Activated T-helper 1 cell treated with anti-CD3 and anti-CD28 coated beads, Interleukin-2, amount 50 U/mL, for 16 hours (primary cell): ENCODE measurements at places on chromosomes 5 and 9.

- no peak for DNase-seq
These were observed 72.7 kb upstream of the SLC25A48 start for GRCh38 chr5:135761746-135762145.

DNA sequence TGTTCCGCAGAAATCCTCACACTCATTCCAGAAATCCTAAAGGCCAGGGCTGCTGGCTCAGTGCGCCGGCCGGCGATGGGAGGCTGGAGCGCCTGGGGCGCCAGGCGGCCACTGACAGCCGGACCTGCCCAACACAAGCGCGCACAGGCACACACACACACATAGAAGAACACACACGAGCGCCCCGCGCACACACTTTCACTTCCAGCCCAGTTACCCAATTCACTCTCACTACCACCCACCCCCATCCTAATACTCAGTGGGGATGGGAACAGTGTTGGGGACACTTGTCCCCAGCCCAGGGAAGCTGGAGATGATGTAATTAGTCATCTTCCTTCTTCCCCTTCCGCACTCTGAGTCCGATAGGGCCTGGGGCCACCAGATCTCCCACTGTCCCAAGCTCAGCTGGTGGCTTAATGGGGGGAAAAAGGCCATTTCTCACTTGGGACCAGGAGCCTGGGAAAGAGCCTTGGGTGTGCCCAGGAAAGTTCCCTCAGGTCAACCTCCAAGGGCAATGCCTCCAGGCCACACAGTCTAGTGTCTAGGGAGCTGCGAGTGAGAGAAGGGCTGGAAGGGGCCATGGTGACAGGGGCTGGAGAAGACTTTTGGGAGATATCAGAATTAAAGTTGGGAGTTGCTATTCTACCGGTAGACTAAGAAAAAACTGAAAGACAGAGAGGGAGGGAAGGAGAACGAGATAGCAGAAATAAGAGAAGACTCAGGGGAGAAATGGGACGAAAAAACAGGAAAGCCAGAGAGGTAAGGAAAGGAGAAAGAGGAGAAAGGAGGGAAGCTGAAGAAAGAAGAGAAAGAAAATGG is 1.7 kb downstream of the EBF1 start:
- no peak for DNase-seq

DNA sequence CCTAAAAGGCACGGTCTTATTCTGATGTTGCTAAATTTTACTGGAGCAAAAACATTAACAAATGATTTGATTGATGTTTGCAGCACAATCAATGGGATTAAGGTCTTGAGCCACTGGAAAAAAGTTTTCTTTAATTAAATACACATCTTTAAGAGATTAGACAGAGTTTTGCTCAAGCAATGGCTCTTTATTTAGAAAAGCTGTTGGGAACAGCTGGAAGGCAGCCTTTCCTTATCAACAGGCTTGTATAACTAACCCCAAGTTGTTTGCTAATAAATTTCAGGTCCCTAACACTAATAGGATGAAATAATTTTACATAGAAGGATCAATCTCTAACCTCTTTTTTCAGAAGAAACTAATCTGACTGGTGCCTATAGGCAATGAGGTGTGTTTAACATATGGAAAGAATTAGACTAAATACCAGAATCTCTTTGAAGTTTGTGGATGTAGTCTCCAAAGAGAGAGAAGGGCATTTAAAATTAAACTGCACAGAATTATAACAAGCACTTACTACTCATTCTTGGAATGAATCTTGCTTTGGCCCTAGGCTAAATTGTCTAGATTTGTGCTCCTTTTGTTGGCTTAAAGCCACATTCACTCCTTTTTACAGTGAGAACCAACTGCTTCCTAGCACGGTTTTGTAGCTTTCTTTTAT is 67.3 kb upstream of the TNFAIP8 start:
- DNase-seq: no peak

- DNase-seq: no peak
These were observed 57.4 kb upstream of the RANBP6 start for GRCh38 chr9:6072865-6073264.

DNA sequence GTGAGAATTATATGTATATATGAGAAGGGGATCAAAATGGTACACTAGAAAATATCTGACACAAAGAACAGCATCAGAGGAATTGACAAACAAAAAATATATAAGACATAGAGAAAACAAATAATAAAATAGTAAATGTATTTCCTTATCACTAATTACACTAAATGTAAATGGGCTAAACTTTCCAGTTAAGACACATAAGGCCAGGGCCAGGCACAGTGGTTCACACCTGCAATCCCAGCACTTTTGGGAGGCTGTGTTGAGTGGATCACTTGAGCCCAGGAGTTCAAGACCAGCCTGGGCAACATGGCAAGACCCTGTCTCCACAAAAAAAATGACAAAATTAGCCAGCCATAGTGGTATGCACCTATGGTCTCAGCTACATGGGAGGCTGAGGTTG is 8.5 kb downstream of the FBXL17 start:
- no peak for DNase-seq

DNA sequence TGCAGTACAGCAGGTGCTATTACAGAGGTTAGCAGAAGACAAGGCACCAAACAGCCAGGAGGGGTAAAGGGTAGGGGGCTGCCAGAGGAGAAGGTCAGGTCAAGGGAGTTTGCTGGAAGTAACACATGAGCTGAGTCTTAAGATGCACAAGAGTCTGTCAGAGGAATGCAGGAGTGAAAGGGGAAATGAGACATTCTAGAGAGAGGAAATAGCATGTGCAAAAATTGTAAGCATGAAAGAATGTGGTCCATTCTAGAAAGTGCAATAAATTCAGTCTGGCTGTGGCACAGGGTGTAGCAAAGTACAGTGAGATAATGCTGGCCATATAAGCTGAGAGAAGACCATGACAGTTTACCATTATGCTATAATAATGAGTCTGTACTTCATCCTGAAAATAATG is 6.6 kb downstream of the GOLGA1 start:
- DNase-seq: no peak

- DNase-seq: no peak
These were observed 11.9 kb downstream of the MSX2 start for GRCh38 chr5:174736331-174736721.

DNA sequence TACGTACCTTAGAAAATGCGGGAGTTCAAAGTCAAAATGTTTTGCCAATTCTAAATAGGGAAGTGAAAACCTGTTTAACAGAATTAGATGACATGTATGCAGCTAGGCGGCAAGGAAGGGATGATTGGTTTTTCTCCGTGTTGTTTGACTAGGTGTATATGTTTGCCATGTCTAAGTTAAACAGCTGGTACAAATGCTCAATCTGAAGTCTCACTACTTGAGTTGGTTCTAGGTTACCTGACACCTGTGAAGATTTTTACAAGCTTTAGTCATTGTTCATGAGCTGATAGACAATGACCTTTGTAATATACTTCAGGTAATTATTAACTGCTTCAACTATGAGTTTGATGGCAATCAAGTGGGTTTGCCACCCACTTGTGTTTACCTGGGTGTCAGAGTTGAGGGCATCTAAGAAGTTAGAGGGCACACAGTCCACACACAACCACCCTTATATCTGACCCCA is 74.3 kb downstream of the SLC44A1 start:
- DNase-seq: no peak

- no peak for DNase-seq
These were observed 17.2 kb upstream of the PDCD1LG2 start for GRCh38 chr9:5492965-5493678.

GRCh38 chr9:101440714-101441230 is 5.2 kb upstream of the ALDOB start:
- no peak for DNase-seq

- DNase-seq: no peak
These were observed 30.2 kb upstream of the SMIM23 start for GRCh38 chr5:171755354-171755821.

DNA sequence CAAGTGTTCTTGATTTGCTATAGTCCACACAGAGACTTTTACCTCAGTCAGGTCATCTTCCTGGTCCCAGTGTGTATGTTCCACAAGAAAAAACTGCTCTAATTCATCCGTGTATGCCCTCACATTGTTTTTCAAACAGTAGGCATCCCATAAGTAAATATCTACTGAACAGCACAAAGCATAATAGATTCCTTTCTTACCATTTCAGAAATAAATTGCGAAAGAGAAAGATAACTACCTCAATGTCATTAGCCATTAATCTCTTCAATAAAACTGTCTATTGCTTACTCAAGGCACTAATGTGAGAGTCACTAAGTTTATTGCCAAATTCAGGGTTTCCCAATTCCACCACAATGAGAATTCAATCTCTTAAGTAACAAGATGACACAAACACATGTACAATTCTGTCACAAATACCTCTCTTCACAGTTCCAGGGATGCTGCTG is 9.6 kb downstream of the FBXW2 start:
- no peak for DNase-seq

DNA sequence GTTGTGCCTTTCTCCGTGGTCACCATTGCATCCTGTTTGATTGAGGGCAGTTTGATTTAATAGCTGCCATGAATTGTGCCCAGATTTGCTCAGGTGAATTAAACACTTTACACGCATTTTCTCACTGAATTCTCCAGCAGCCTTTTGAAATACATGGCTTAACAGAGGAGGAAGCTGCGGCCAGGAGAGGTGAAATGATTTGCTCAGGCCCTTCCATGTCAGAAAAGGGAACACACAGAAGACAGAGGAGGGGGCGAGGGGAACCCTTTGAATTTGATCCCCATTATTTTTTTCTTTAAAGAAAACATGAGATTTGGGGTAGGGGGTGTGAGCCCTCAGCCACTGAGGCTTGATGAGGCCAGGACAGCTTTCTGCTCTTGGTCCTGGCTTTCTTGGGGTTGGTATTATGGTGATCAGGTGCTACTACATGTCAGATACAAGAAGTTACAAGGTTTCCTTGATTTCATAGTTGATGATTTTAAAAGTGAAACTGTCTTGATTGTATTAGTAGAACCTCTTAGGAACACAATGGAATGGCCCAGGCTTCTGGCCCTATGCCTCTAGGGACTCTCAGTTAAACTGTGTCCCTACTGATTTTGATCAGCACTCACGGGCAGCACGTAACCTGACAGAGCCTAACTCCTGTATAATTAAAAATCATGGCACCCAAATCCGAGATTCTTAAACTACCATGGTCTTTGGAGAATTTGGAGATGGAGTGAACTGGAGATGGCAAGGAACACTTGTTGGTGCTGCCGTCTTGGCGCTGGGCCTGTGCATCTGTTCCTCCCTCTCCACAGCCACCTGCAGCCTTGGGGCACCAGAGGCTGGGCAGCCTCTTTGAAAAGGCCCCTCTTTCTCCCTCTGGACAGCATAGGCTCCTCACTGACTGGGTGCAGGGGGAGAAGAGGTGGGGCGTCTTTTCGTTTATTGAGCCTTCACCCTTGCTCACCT is 107.9 kb downstream of the TRIO start:
- no peak for DNase-seq

- no peak for DNase-seq
These were observed 12.5 kb downstream of the LECT2 start for GRCh38 chr5:135942202-135942771.

GRCh38 chr5:145937432-145938250 is 1.3 kb downstream of the SH3RF2 start:
- no peak for DNase-seq

DNA sequence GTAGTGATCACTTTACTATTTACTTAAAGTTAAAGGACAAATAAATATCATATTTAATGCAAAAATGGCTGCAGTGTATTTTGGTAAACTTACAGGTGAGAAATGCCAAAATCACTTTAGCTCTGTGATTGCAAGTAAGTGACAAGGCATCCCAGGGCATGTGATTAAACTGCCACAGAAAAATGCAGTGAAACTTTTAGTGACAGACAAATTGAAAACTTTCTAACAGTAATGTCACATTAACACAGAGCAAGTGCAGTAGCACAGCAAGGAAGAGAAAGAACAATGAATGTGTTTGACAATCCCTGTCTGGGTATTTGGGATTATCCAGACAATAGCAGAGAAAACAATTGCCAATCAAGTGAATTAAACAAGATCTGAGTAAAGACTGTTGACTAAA is 606.8 kb downstream of the SLCO4C1 start:
- no peak for DNase-seq

- no peak for DNase-seq
These were observed 528.7 kb upstream of the ZNF608 start for GRCh38 chr5:125274938-125275724.

- no peak for DNase-seq
These were observed 69.5 kb downstream of the EHMT1 start for GRCh38 chr9:137688261-137688660.
